ENCODE measurements at places on chromosomes 4 and X.

- DNase-seq, result no peak
Measured at GRCh38 chr4:127734976-127735375, 4.8 kb downstream of the SLC25A31 start.

GRCh38 chr4:45033676-45034419 lies 307.5 kb upstream of the GNPDA2 start:
- DNase-seq, result no peak

DNA sequence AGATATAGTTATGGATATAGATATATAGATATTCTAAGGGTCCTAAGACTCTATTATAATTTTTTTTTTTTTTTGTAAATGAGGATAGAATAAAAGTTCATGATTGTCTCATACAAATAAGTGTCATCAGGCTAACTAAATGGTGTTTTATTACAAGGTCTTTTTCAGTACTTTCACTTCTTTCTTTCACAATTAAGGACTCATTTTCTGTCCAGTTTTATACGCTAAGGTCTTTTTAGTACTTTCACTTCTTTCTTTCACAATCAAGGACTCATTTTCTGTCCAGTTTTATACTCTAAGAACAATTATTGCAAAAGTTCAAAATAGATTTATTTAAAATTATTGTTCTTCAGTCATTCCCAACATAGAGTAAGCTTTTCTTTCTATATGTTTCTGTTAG lies 32.7 kb downstream of the RUFY3 start:
- DNase-seq, result no peak

GRCh38 chr4:146108756-146109155 lies 66.8 kb upstream of the LSM6 start:
- DNase-seq, result no peak

Data from gastrocnemius medialis (tissue), 4 donors.